ENCODE measurements at places on chromosomes 4 and X. TPM values are rescaled to one million over a fixed set of nuclear protein-coding genes. Genes with fewer than 3 reads are reported as not detected.

SLITRK4 gene
- total RNA-seq = 0.99 TPM

MED12 gene
- total RNA-seq = 17.5 TPM

NCAPG gene
- total RNA-seq = 10.1 TPM

RASSF6 gene
- not detected for total RNA-seq

SNCA gene
- total RNA-seq = 6.8 TPM

S100P gene
- not detected for total RNA-seq

SPANXA2 gene
- not detected for total RNA-seq

PF4V1 gene
- not detected for total RNA-seq

FAM9C gene
- under 0.01 TPM for total RNA-seq

CNKSR2 gene
- total RNA-seq = 0.33 TPM

PCDH11X gene
- not detected for total RNA-seq

GLRA2 gene
- not detected for total RNA-seq

RAB41 gene
- total RNA-seq = not detected

PCYT1B gene
- 0.17 TPM for total RNA-seq

IDS gene
- 21.3 TPM for total RNA-seq

XAGE1B gene
- total RNA-seq = not detected

HTN1 gene
- not detected for total RNA-seq

TMPRSS11D gene
- not detected for total RNA-seq

COL4A5 gene
- total RNA-seq = 54.7 TPM

PRKG2 gene
- 17.5 TPM for total RNA-seq

SPANXA1 gene
- not detected for total RNA-seq

NAT8L gene
- total RNA-seq = 0.26 TPM

FGB gene
- total RNA-seq = not detected

UGT2A3 gene
- total RNA-seq = not detected

DUX4 gene
- total RNA-seq = not detected

ANXA10 gene
- 0.17 TPM for total RNA-seq

ZFX gene
- 41.1 TPM for total RNA-seq

RPGR gene
- 5.1 TPM for total RNA-seq

TEX11 gene
- total RNA-seq = under 0.01 TPM

TMSB15B gene
- total RNA-seq = 1.5 TPM

KIT gene
- total RNA-seq = 0.50 TPM

UCP1 gene
- not detected for total RNA-seq

Data from fibroblast of lung (primary cell).